ENCODE measurements at places on chromosomes 11 and 22.

GRCh38 chr11:122981388-122982264, at the start of gene BSX:
Gene BSX (minus strand): TSS chr11:122981834. CDS start chr11:122981671, 163 bp downstream.
- peak; percentile 48 for DNase-seq

- no peak for DNase-seq
These were observed 49.4 kb downstream of the LRRC74B start for GRCh38 chr22:21094911-21095772.

GRCh38 chr11:42271306-42271705, 811.9 kb upstream of the LRRC4C start:
- DNase-seq, result no peak

DNA sequence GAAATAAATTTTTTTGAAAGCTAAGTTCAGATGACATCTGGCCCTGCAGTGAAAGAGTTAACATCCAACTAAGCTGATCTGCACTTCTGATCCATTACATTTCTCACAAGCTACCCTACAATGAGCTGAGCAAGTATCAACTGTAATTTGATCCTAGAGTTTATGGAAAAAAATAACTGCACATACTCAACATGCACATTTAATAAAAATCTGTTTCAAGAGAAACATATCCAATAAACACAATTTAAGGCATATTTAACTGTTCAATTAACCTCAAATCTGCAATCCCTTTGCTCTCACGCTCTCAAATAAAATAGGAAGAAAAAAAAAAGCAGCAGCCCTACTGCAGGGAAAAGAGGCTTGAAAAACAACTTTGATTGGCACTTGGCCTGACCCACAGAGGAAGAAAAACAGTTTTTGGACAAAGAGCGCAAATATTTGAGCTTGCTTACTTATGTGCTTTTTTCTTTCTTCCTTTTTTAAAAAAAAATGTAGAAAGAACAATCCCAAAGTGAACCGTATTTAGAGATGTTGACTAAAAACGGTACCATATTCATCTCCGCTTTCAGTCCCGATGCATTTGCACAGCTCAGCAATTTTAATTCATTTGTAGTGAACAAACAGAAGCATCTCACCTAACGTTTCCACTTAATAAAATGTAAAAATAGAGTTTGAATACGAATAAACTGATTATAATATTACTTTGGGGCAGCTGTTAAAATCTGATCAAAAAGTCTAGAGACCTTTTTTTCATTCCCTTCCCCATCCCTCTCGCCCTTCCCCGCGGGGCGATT, 1.6 kb downstream of the SESN3 start:
- DNase-seq, result no peak

GRCh38 chr22:38187413-38188212, 6.0 kb upstream of the PLA2G6 start:
- no peak for DNase-seq

DNA sequence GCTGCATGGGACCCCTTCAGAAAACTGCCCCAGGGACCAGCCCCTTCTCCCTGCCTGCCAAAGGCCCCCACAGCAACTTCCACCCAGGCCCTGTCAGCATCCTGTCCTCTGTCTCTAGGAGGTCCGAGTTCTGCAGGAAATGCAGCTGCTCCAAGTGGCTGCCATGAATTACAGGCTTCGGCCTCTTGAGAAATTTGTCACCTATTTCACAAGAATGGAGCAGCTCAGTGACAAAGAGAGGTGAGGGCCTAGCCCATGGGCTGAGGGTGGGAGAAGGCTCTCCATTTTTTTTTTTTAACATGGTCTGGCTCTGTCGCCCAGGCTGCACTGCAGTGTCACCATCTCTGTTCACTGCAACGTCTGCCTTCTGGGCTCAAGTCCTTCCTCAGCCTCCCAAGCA, 7.3 kb downstream of the RGL4 start:
- no peak for DNase-seq
